ENCODE measurements at places on chromosomes 11 and 22. TPM values are rescaled to one million over a fixed set of nuclear protein-coding genes. Genes with fewer than 3 reads are reported as not detected.

DNA sequence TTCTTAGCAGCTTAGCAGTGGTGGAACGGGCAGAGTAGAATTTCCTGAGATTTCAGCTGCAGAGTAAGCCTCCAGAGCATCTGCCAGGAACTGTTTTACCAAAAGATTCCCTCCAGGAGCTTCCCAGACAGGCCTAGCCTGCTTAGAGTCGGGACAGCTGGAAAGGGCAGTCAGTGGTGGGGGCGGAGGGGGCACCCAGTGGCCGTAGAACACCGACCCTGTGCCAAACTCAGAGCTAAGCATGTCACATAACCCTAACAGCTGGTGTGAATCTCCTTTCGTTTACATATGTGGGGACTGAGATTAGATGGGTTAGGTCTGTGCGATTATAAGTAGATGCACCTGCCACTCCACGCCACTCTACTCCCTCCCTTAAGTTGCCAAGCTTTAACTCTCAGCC is 80.0 kb upstream of the CRTAM start:
- no peaks in the 10 kb centered on the region for H3K27me3 ChIP-seq
- no peak overlapping the region for H3K4me3 ChIP-seq
- no peak for DNase-seq
- H3K36me3 ChIP-seq, result no peaks in the 10 kb centered on the region
- H3K27ac ChIP-seq, result no peak overlapping the region
- H3K4me1 ChIP-seq, result peaks cover 17% of the 10 kb centered on the region

DNA sequence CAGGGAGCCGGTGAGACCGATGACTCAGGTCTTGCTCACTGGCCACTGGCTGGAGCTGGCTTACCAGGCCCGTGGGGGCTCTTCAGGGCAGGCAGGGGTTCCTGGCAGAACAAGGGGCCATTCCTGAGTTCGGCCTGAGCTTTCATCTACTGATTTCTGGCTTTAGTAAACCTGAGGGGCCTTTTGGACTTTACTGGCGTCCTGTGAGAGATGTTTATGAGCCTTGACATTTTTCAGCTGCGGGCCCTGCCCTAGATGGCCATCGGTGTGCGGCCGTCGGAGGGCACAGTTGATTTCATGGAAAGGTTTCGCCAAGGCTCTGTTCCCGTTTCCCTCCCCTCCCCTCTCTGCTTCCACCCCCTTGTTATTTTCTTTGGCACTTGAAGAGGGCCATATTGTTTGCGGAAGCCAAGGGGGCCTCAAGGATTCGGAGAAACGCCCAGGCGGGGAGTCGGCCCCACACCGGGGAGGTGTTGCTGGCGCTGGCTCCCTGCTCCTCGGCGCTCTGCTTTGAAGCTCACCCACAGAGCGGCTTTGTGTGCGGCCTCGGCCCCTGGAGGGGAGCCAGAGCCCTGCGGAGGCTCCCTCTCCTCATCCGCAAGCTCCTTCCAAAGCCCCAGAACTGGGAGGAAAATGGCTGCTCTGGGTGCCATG is 17.7 kb downstream of the ELF5 start:
- H3K27ac ChIP-seq, result peak overlapping the region; percentile 70
- peak; percentile 92 for DNase-seq
- no peaks in the 10 kb centered on the region for H3K27me3 ChIP-seq
- peaks cover under 1% of the 10 kb centered on the region for H3K4me1 ChIP-seq

GRCh38 chr11:1479006-1479677 is 7.4 kb downstream of the MOB2 start:
- peaks cover 58% of the 10 kb centered on the region for H3K36me3 ChIP-seq
- H3K4me1 ChIP-seq, result peaks cover 19% of the 10 kb centered on the region
- H3K27me3 ChIP-seq, result no peaks in the 10 kb centered on the region

- H3K27ac ChIP-seq, result no peak overlapping the region
- no peaks in the 10 kb centered on the region for H3K36me3 ChIP-seq
- DNase-seq, result no peak
- no peak overlapping the region for H3K4me3 ChIP-seq
- H3K4me1 ChIP-seq, result no peaks in the 10 kb centered on the region
Measured at GRCh38 chr11:50037251-50037650, 4.6 kb downstream of the OR4C45 start.

- no peak for DNase-seq
- H3K27ac ChIP-seq, result no peak overlapping the region
- H3K36me3 ChIP-seq, result no peaks in the 10 kb centered on the region
- H3K4me1 ChIP-seq, result no peaks in the 10 kb centered on the region
- H3K27me3 ChIP-seq, result peaks cover 55% of the 10 kb centered on the region
Measured at GRCh38 chr11:17693531-17693930, 25.8 kb upstream of the MYOD1 start.

GRCh38 chr11:65292890-65293289 is 21.8 kb upstream of the CDC42EP2 start:
- no peak for DNase-seq
- H3K4me3 ChIP-seq, result no peak overlapping the region
- H3K27ac ChIP-seq, result peak overlapping the region; percentile 89
- no peaks in the 10 kb centered on the region for H3K27me3 ChIP-seq
- peaks cover 14% of the 10 kb centered on the region for H3K36me3 ChIP-seq
- peaks cover 64% of the 10 kb centered on the region for H3K4me1 ChIP-seq

GRCh38 chr22:44924710-44925109 is 85.1 kb downstream of the PHF21B start:
- H3K36me3 ChIP-seq, result no peaks in the 10 kb centered on the region
- H3K27me3 ChIP-seq, result no peaks in the 10 kb centered on the region
- H3K27ac ChIP-seq, result no peak overlapping the region
- no peak for DNase-seq

GRCh38 chr11:129319201-129319600 is 56.4 kb upstream of the BARX2 start:
- peaks cover 41% of the 10 kb centered on the region for H3K4me1 ChIP-seq
- no peak overlapping the region for H3K27ac ChIP-seq
- no peaks in the 10 kb centered on the region for H3K27me3 ChIP-seq
- no peak overlapping the region for H3K4me3 ChIP-seq
- no peak for DNase-seq
- H3K36me3 ChIP-seq, result no peaks in the 10 kb centered on the region

- no peaks in the 10 kb centered on the region for H3K27me3 ChIP-seq
- no peak for DNase-seq
- H3K36me3 ChIP-seq, result no peaks in the 10 kb centered on the region
Measured at GRCh38 chr11:86615487-86615886, 56.9 kb downstream of the ME3 start.

The SLC22A6 gene
- total RNA-seq, result not detected

The SPON1 gene
- 76.8 TPM for total RNA-seq

The MMP27 gene
- not detected for total RNA-seq

The RFPL3 gene
- total RNA-seq, result not detected

The OPCML gene
- not detected for total RNA-seq

The KBTBD3 gene
- 10.8 TPM for total RNA-seq

The SORL1 gene
- total RNA-seq, result 48.3 TPM

Data from upper lobe of right lung (tissue), 1 donor.